Esophagus squamous epithelium (tissue), 5 donors: ENCODE measurements at places on chromosomes 12 and 14.

DNA sequence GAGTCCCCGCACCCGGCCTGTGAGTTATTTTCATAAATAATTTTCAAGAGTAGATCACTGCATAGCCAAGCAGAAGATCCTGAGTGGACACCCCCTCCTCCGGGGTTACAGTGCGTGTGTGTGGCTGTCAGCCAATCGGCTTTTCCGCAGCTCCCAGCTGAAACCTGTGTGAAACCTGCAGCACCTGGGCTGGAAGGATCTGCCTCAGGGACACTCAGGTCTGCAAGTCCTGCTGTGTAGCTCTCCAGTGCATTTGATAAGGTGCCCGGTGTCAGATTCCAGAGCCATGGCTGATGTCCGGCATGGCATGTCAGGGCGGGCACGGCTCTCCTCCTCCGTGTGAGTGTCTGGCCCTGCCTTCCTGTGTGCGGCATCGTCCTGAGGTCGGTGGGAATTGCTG is 124.8 kb downstream of the GLT1D1 start:
- DNase-seq, result no peak

DNA sequence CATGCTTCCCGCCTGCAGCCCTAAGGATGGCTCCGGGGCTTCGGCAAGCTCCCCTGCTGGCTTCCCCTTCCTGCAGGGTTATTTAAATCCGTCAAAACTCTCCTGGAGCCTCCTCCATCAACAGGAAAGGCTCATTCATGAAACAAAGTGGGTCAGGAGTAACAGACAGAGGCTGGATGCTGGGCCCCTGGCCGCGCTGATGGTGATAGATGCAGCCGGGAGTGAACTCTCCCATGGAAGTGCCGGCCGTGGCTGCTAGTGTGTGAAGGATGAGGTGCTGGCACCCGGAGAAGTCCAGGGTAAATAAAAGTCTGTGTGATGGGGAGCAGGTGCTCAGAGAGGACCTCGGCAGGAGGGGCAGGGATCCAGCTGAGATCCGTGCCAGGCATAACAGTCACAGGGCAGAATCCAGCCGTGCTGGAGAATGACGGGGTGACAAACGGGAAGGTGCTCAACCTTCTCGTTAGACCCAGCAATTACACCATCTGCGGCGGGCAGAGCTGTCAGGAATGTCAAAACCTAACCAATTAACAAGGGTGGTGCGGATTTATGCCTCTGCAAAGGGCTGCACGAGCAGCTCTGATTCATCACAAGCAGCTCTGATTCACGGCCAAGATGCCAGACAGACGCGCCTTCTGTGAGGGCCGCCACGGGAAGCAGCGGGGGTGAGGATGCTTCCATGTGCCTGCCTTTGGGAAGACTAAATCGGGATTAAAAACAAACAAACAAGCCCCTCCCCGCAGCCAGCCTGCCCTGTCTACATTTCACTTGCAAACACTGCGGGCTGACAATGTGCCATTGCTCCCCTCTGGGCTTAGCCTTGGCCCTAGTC is 55.6 kb downstream of the SYNE3 start:
- DNase-seq, result no peak

DNA sequence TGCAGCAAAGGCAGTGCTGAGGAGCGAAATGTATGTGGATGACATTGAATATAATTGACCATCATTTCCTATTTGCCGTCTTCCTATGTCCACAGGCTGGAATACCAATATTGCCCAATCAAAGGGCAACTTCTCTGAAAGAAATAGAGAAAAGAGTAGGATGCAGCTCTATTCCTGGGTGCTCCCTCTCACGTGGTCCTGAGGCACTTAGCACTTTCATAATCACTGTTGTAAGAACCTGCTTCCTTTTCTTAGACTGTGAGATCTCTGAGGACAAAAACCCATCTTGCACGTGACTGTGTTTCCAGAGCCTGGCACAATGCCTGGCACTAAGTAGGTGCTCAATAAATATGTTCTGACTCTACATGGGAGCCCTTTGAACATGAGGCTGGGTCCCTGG is 122.7 kb upstream of the CPM start:
- DNase-seq, result no peak

DNA sequence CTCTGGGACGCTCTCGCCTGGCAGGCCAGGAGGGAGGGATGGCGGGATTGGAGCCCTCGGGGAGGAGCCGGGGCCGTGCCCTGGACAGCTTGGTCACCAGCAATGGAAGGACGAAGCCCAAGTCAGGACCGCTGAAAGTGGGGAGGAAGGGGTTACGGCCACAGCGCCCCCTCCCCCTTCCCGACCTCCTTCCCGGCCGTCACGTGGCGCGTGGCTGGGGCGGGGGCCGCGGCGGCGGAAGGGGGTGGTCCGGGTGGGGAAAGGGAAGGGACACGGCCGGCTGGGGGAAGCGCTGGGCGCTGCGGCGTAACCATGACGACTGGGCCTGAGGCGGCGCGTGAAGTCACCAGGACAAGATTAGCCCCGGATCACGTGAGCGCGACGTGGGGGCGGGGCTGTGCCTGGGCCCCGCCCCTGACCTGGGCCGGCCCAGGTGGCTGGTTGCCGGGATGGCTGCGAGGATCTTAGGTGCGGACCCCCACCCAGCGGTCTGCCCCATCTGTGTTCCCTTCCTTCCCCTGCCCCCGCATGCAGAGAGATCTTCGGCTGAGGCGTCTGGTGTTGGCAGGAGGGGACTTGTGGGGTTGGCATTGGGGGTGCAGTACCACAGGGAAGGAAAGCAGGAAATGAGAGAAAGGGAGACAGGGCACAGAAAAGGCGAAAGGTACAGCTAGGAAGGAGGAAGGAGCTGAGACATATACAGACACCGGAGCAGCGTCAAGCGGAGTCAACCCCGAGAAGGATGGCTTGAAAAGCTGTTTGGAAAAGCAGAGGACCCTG is 6.2 kb downstream of the MAP3K12 start:
- peak; percentile 63 for DNase-seq
